Hepatocyte (in vitro differentiated cells): ENCODE measurements at places on chromosomes 12 and 14.
A peak's percentile ranks its signal among the peaks of the same experiment; 100 is the strongest.

DNA sequence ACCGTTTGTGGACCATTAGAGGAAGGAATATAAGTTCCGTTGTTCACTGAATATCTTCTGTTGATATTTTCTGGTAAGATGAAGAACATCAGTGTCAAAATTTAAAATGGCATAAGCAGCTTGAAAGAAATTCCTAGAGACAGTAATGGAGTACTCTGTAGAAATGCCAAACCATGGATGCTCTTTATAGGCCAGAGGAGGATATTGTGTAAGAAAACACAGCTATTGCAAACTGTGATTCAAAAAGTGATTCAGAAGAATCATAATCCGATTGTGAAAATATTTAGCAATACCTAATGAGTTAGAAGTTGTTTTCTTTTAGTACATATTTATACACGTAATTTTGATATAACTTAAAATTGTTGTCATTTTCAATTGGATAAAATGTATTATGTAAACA lies 102.8 kb downstream of the SLC16A7 start:
- no peaks in the 10 kb centered on the region for H3K4me1 ChIP-seq
- no peak overlapping the region for H3K4me3 ChIP-seq
- no peak overlapping the region for H3K27ac ChIP-seq
- no peak for DNase-seq
- no peaks in the 10 kb centered on the region for H3K27me3 ChIP-seq

- no peak for DNase-seq
- no peaks in the 10 kb centered on the region for H3K36me3 ChIP-seq
- H3K4me1 ChIP-seq, result no peaks in the 10 kb centered on the region
- H3K4me3 ChIP-seq, result no peak overlapping the region
- no peaks in the 10 kb centered on the region for H3K27me3 ChIP-seq
These were observed 474.1 kb upstream of the PRICKLE1 start for GRCh38 chr12:43063650-43064049.

- H3K4me3 ChIP-seq, result no peak overlapping the region
- H3K27ac ChIP-seq, result no peak overlapping the region
- no peaks in the 10 kb centered on the region for H3K4me1 ChIP-seq
- no peaks in the 10 kb centered on the region for H3K27me3 ChIP-seq
- H3K36me3 ChIP-seq, result no peaks in the 10 kb centered on the region
These were observed 42.1 kb downstream of the CCDC91 start for GRCh38 chr12:28232211-28232928.

DNA sequence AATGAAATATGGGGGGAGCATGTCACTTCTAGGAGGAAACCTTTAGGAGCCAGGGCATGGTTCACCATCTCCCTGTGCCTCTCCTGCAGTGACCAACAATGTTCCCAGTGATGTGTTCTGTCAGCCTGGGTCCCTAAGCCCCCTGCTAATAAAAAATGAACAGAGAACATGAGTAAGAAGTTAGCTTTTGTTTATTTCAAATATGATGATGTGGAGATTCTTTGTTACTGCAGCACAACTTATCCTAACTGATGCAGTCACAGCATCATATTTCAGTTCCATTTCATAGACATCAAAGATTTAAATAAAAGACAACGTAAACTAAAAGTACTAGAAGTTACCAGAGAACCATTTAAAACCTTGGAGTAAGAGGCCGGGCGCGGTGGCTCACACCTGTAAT lies 43.9 kb downstream of the SERPINA3 start:
- no peak overlapping the region for H3K27ac ChIP-seq
- no peaks in the 10 kb centered on the region for H3K4me1 ChIP-seq
- no peaks in the 10 kb centered on the region for H3K36me3 ChIP-seq
- no peak for DNase-seq
- no peaks in the 10 kb centered on the region for H3K27me3 ChIP-seq

- H3K4me3 ChIP-seq, result peak overlapping the region; percentile 22
- peak; percentile 92 for DNase-seq
- H3K36me3 ChIP-seq, result no peaks in the 10 kb centered on the region
- no peaks in the 10 kb centered on the region for H3K27me3 ChIP-seq
- peak overlapping the region; percentile 66 for H3K27ac ChIP-seq
- peaks cover 27% of the 10 kb centered on the region for H3K4me1 ChIP-seq
These were observed 1.5 kb downstream of the APOLD1 start for GRCh38 chr12:12786706-12787601.

- H3K27ac ChIP-seq, result no peak overlapping the region
- H3K36me3 ChIP-seq, result no peaks in the 10 kb centered on the region
- H3K27me3 ChIP-seq, result no peaks in the 10 kb centered on the region
- DNase-seq, result no peak
These were observed 136.5 kb upstream of the MYL2 start for GRCh38 chr12:111056618-111057521.

- peak; percentile 52 for DNase-seq
- no peaks in the 10 kb centered on the region for H3K36me3 ChIP-seq
These were observed 34.5 kb upstream of the RIC8B start for GRCh38 chr12:106739815-106740530.

GRCh38 chr12:119578112-119578511 lies 15.5 kb upstream of the TMEM233 start:
- no peaks in the 10 kb centered on the region for H3K36me3 ChIP-seq
- no peak overlapping the region for H3K4me3 ChIP-seq
- H3K27ac ChIP-seq, result no peak overlapping the region
- H3K4me1 ChIP-seq, result no peaks in the 10 kb centered on the region

GRCh38 chr12:106883426-106883825 lies 72.3 kb upstream of the TMEM263 start:
- no peaks in the 10 kb centered on the region for H3K36me3 ChIP-seq
- H3K27ac ChIP-seq, result no peak overlapping the region
- no peak overlapping the region for H3K4me3 ChIP-seq
- H3K27me3 ChIP-seq, result no peaks in the 10 kb centered on the region
- DNase-seq, result no peak
- no peaks in the 10 kb centered on the region for H3K4me1 ChIP-seq

DNA sequence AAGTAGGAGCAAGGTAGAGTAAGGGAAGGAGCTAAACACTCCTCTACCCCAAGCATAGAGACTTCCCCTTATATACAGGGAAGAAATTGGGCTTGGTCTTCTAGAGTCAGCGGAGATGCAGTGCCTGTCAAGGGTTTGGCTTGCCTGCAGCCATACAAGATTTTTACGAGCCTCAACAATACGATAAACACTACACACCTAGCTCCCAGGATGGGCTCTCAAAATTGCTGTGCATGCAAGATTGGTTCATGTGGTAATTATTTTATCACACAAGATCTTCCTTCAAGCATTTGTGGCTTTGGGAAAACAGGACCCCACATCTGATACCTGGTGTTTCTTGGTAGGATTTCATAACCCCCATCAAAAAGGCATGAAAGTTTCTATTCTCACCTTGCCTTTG lies at the start of gene KRT1:
TSS of gene KRT1 (minus strand) at position 45 of the 400 bp plus-strand sequence. CDS start 59 bp downstream, outside the sequence.
- no peaks in the 10 kb centered on the region for H3K4me1 ChIP-seq
- H3K27ac ChIP-seq, result no peak within 1 kb of the TSS
- peaks cover 30% of the 10 kb centered on the region for H3K27me3 ChIP-seq
- H3K36me3 ChIP-seq, result no peaks in the 10 kb centered on the region
- H3K4me3 ChIP-seq, result no peak within 1 kb of the TSS

- no peaks in the 10 kb centered on the region for H3K36me3 ChIP-seq
- H3K4me3 ChIP-seq, result no peak overlapping the region
- H3K27ac ChIP-seq, result no peak overlapping the region
- DNase-seq, result no peak
- no peaks in the 10 kb centered on the region for H3K27me3 ChIP-seq
- H3K4me1 ChIP-seq, result no peaks in the 10 kb centered on the region
These were observed 49.5 kb upstream of the PAPOLA start for GRCh38 chr14:96452684-96453083.

DNA sequence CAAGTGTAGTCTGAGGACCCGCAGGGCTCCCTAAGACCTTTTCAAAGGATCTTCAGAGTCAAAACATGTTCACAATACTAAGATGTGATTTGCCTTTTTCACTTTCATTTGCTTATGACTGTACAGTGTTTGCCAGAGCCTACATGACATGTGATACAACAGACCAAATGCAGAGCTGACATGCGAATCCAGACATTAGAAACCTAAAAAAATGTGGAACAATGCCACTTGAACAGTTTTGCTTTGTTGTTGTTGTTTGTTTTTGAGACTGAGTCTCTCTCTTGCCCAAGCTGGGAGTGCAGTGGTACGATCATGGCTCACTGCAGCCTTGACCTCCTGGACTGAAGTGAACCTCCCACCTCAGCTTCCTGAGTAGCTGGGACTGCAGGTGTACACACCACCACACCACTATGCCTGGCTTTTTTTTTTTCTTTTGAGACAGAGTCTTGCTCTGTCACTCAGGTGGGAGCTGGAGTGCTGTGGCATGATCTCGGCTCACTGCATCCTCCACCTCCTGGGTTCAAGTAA lies 5.3 kb upstream of the RAB35 start:
- no peak for DNase-seq
- peaks cover 19% of the 10 kb centered on the region for H3K4me1 ChIP-seq
- H3K36me3 ChIP-seq, result no peaks in the 10 kb centered on the region

DNA sequence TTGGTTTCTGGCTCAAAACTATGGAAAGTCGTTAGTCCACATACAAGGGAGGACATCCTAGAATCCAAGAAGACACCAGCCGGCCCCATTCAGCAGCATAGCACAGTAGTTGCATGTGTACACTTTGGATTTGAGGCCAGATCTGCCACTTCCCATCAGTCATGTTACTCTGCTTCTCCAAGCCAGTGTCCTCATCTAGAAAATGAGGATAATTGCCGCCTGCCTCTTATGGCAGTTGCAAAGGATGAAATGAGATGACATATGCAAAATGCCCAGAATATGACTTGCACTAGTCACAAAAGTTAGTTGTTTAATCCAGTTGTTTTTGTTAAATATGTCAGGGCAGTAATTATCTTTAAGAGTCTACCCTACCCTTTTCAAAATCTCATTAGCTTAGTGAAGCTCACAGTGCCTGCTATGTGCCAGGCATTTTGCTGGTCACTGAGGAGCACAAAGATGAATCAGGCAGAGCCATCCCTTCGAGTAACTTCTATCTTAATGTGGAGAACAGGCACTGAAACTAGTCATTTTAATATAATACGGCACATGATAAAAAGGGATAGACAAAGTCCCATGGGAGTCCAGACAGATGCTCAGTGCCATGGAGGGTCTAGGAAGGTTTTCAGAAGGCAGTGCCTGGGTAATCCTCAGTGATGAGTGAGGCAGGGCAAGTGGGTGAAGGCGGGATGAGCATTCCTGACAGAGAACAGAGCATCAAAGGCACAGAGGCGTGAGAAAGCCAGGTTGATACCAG lies 6.6 kb upstream of the KRT76 start:
- H3K4me1 ChIP-seq, result peaks cover 5% of the 10 kb centered on the region
- H3K4me3 ChIP-seq, result no peak overlapping the region
- H3K27ac ChIP-seq, result no peak overlapping the region
- DNase-seq, result no peak
- H3K27me3 ChIP-seq, result peaks cover 6% of the 10 kb centered on the region
- no peaks in the 10 kb centered on the region for H3K36me3 ChIP-seq

GRCh38 chr12:109065154-109065852 lies 12.9 kb downstream of the USP30 start:
- H3K4me1 ChIP-seq, result peaks cover 12% of the 10 kb centered on the region
- no peaks in the 10 kb centered on the region for H3K27me3 ChIP-seq
- H3K36me3 ChIP-seq, result no peaks in the 10 kb centered on the region
- DNase-seq, result peak; percentile 43

DNA sequence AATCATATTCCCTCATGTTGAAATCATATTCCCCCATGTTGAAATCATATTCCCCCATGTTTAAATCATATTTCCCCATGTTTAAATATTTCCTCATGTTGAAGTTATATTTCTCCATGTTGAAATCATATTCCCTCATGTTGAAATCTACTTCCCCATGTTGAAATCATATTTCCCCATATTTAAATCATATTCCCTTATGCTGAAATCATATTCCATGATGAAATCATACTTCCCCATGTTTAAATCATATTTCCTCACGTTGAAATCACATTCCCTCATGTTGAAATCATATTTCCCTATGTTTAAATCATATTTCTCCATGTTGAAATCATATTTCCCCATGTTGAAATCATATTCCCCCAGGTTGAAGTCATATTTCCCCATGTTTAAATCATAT lies 34.6 kb upstream of the ADGRD1 start:
- peaks cover 3% of the 10 kb centered on the region for H3K27me3 ChIP-seq
- no peak overlapping the region for H3K27ac ChIP-seq
- H3K4me1 ChIP-seq, result peaks cover 9% of the 10 kb centered on the region

DNA sequence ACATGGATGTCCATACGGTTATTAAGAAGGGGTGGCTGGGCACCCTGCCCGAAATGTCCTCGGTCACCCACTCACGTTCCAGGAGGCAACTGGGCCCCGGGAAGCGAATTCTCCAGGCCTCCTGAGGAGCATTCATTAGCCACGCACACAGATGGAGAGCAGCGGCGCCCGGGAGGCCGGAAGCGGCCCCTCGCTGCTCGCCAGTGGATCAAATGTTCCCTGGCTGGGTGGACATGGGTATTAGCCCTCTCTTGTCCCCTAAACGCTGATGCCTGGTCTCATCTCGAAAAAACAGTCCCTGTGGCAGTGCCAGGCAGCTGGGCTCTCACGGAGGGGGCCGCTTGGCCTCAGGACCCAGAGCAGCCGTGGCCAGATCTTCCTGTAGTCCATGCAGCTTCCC lies 59.0 kb upstream of the DLK1 start:
- H3K4me1 ChIP-seq, result peaks cover 52% of the 10 kb centered on the region
- H3K27me3 ChIP-seq, result peaks cover 3% of the 10 kb centered on the region
- H3K36me3 ChIP-seq, result no peaks in the 10 kb centered on the region
- no peak overlapping the region for H3K4me3 ChIP-seq
- no peak for DNase-seq
- no peak overlapping the region for H3K27ac ChIP-seq

DNA sequence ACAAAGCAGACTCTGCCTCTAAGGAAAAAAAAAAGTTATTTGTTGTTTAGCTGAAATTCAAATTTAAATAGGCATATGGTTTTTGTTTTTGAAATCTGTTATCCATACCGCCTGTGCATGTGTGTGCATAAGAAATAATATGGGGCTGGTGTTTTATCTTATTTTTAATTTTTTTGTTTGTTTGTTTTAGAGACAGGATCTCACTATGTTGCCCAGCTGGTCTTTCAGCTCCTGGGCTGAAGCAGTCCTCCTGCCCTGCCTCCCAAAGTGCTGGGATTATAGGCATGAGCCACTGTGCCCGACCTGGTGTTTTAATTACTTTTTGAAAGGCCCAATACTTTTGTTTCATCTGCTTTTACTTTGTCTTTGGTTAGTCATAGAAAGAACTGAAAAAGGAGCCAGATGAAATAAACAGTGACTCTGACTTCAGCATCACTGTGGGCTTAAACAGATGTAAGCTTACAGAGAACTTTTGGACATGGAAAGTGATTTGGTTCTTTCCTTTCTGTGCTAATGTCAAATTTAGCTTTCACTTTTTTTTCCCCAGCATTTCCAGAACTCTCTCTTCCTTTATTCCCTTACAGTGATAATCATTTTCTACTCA lies 37.2 kb downstream of the SUPT16H start:
- H3K27me3 ChIP-seq, result no peaks in the 10 kb centered on the region
- H3K27ac ChIP-seq, result no peak overlapping the region
- no peaks in the 10 kb centered on the region for H3K4me1 ChIP-seq

GRCh38 chr12:92827836-92828431 lies 101.2 kb downstream of the EEA1 start:
- peak; percentile 43 for DNase-seq
- H3K4me1 ChIP-seq, result no peaks in the 10 kb centered on the region
- H3K36me3 ChIP-seq, result no peaks in the 10 kb centered on the region
- H3K27me3 ChIP-seq, result no peaks in the 10 kb centered on the region
- H3K4me3 ChIP-seq, result no peak overlapping the region

- H3K4me3 ChIP-seq, result no peak overlapping the region
- no peak for DNase-seq
- H3K27me3 ChIP-seq, result no peaks in the 10 kb centered on the region
- no peaks in the 10 kb centered on the region for H3K36me3 ChIP-seq
- peaks cover 16% of the 10 kb centered on the region for H3K4me1 ChIP-seq
These were observed 227.2 kb downstream of the MED13L start for GRCh38 chr12:116050275-116050674.

- no peak overlapping the region for H3K27ac ChIP-seq
- DNase-seq, result no peak
These were observed 503.9 kb downstream of the NELL2 start for GRCh38 chr12:44372259-44372658.
